ENCODE measurements at places on chromosomes 3 and 15. TPM values are rescaled to one million over a fixed set of nuclear protein-coding genes. Genes with fewer than 3 reads are reported as not detected.

The MAPKAPK3 gene
- 54.4 TPM for total RNA-seq

The ZMYND10 gene
- total RNA-seq, result 0.74 TPM

The RTP3 gene
- total RNA-seq, result not detected

The PLAAT1 gene
- 3.9 TPM for total RNA-seq

The SPINT1 gene
- 144 TPM for total RNA-seq

DNA sequence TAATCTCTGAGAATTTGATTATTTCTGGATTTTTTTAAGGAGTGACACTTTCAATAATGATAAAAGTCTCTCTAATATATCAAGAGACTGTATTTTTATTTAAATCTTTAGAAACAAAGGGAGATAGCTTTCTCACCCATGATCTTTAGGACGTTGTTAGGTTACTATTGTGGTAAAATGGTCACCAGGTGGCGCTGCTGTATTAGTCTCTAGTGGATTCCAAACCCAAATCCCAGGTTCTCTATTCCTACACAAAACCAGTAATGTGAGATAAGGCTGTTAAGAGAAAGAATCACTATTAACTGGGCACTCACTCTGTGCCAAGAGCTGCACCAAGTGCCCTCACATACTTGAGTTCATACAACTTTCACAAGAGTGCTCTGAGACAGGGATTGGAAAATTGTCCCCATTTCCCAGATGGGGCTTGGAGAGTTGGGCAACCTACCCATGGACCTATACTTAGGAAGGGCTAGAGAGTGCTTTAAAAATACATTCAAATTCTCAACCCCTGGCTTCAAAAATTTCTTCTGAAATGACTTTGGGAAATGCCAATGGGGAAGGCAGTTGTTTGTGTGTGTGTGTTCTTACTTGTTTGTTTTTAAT, 593.4 kb upstream of the TGFBR2 start:
- H3K36me3 ChIP-seq, result no peaks in the 10 kb centered on the region
- H3K27ac ChIP-seq, result no peak overlapping the region
- no peaks in the 10 kb centered on the region for H3K4me1 ChIP-seq
- peak; percentile 80 for DNase-seq
- H3K27me3 ChIP-seq, result no peaks in the 10 kb centered on the region

DNA sequence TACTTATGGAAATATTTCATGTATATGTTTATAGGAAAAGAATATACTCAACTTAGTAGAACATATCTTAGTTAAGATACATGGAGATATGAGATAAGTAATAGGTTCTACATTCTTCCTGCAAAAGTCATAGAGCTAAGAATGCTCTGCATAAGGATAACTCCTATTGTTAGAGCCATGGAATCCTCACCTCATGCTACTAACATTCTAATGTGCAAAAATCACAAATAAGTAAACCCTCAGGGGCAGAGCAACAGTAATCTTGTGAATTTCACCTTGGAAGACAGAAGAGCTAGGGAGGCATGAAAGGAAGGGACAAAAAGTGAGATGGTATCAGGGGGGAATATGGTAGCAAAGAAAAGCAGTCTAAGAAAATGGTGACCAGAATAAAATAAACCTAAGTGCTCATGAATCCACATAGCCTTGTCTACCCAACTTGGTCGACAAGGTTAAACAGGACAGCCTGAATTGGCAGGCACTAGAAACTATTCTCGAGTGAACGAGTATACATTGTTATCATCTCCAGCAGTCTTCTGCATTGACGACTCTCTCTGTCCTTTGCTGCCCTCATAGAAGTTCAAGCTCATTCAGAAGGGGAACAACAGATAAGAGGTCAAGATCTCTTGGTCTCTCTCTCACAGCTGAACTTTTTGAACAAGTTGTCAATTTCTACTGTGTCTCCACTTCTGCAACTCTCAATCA, 52.8 kb downstream of the XRN1 start:
- H3K4me3 ChIP-seq, result no peak overlapping the region
- no peaks in the 10 kb centered on the region for H3K27me3 ChIP-seq
- DNase-seq, result no peak
- no peak overlapping the region for H3K27ac ChIP-seq

GRCh38 chr3:32641356-32641755, 43.6 kb upstream of the CNOT10 start:
- H3K4me1 ChIP-seq, result peaks cover 2% of the 10 kb centered on the region
- no peaks in the 10 kb centered on the region for H3K36me3 ChIP-seq
- H3K27me3 ChIP-seq, result no peaks in the 10 kb centered on the region
- no peak overlapping the region for H3K27ac ChIP-seq

DNA sequence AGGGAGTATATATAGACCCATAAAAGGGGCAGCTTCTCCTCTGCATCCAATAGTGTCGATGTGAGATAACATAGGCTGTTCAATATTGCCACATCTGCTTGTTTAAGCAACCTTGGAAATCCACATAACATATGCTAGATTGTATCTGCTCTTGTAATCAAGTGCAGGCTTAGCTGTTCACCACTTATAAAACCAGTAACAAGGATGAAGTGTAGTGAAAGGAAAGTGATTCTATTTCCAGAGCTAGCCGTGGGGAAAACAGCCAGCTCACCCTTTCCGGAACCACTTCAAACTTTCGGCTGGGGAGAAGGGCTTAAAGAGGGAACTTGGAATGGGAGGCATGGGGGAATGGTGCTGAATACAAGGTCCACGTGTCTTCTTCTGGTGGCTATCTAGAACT, 204.0 kb downstream of the TAFA4 start:
- H3K27ac ChIP-seq, result no peak overlapping the region
- H3K4me3 ChIP-seq, result no peak overlapping the region
- no peaks in the 10 kb centered on the region for H3K4me1 ChIP-seq
